ENCODE measurements at places on chromosomes 4 and X. TPM values are rescaled to one million over a fixed set of nuclear protein-coding genes. Genes with fewer than 3 reads are reported as not detected.

CSAG1 gene
- total RNA-seq, result not detected

ARHGAP10 gene
- total RNA-seq, result 1.2 TPM

GPAT3 gene
- total RNA-seq, result under 0.01 TPM

CXCL8 gene
- total RNA-seq, result 4.7 TPM

HSFX4 gene
- total RNA-seq, result not detected

C4orf50 gene
- total RNA-seq, result 11.3 TPM

ADH1A gene
- total RNA-seq, result not detected

RTL9 gene
- total RNA-seq, result 0.25 TPM

PDHA2 gene
- total RNA-seq, result not detected

PRDM5 gene
- 11.8 TPM for total RNA-seq

NPY2R gene
- total RNA-seq, result 11.8 TPM

EIF1AX gene
- 93.4 TPM for total RNA-seq

RAB9B gene
- 33.2 TPM for total RNA-seq

SPATA4 gene
- 0.49 TPM for total RNA-seq

FAM114A1 gene
- 8.4 TPM for total RNA-seq

FGA gene
- not detected for total RNA-seq

ADGRL3 gene
- total RNA-seq, result 226 TPM

SPINK2 gene
- total RNA-seq, result not detected

EPGN gene
- 0.49 TPM for total RNA-seq

SORBS2 gene
- 70.8 TPM for total RNA-seq

ZDHHC15 gene
- total RNA-seq, result 9.6 TPM

CLDN24 gene
- not detected for total RNA-seq

ATP6AP1 gene
- 41.8 TPM for total RNA-seq

ARHGEF9 gene
- 67.1 TPM for total RNA-seq

AFP gene
- total RNA-seq, result not detected

GPC3 gene
- total RNA-seq, result 3.7 TPM

ARAP2 gene
- 55.1 TPM for total RNA-seq

CSTF2 gene
- total RNA-seq, result 15.0 TPM

TMSB15A gene
- total RNA-seq, result 155 TPM

KIAA1210 gene
- total RNA-seq, result under 0.01 TPM

SSX4B gene
- not detected for total RNA-seq

CLGN gene
- total RNA-seq, result 4.2 TPM

ARMCX5 gene
- 35.9 TPM for total RNA-seq

KLF8 gene
- total RNA-seq, result 19.4 TPM

IQCM gene
- total RNA-seq, result not detected

COX18 gene
- 17.2 TPM for total RNA-seq

ATOH1 gene
- total RNA-seq, result not detected

STK32B gene
- total RNA-seq, result 53.6 TPM

NAP1L3 gene
- 100 TPM for total RNA-seq

KLB gene
- 0.25 TPM for total RNA-seq

PLP2 gene
- 1.2 TPM for total RNA-seq

SOX3 gene
- 6.4 TPM for total RNA-seq

CHRDL1 gene
- total RNA-seq, result 38.6 TPM

NIPAL1 gene
- 2.0 TPM for total RNA-seq

HMGN5 gene
- total RNA-seq, result 3.4 TPM

RTL5 gene
- total RNA-seq, result 8.4 TPM

NWD2 gene
- total RNA-seq, result 29.0 TPM

SSX2 gene
- total RNA-seq, result not detected
